Activated CD4-positive, alpha-beta T cell treated with anti-CD3 and anti-CD28 coated beads, Interleukin-2, amount 50 U/mL, for 24 hours (primary cell): ENCODE measurements at places on chromosomes 5 and 9.
A peak's percentile ranks its signal among the peaks of the same experiment; 100 is the strongest.

GRCh38 chr9:18122171-18122570 lies 351.8 kb upstream of the ADAMTSL1 start:
- no peak for DNase-seq

DNA sequence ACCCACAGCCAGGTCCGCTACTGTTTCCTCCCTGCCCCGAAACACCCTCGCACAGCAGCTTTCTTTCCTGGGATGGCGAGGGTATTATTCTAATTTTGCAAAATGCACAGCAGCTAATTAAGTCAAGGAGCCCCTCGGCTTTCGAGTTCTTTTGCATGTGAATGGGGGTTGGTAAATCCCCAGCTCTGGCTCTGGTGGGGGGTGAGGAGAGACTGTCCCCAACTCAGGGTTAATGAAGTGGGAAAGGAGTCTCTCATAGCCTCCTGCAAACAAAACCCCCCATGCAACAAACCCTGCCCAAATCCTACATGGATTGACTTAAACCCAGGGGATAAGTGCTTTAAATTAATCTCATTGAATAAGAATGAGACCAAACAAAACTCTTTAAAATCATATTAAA lies 8.8 kb downstream of the BARHL1 start:
- no peak for DNase-seq

GRCh38 chr9:107827304-107827703 lies 337.7 kb upstream of the KLF4 start:
- DNase-seq = no peak

- DNase-seq = no peak
Observed at GRCh38 chr5:109006129-109006528, 258.4 kb downstream of the FER start.

DNA sequence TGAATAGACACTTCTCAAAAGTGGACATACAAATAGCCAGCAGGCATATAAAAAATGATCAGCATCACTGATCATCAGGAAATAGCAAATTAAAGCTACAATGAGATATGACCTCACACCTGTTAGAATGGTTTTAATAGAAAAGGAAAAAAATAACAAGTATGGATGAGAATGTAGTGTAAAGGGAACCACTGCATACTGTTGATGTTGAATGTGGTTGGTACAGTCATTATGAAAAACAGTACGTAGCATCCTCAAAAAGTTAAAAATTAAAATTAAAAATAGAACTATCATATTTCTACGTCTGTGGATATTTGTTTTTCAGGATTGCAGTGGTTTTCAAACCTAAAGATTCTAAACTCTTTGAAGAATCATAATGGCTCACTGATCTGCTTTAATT lies 215.1 kb upstream of the NREP start:
- DNase-seq = no peak

- no peak for DNase-seq
Observed at GRCh38 chr9:117046666-117047327, 359.7 kb downstream of the TRIM32 start.

DNA sequence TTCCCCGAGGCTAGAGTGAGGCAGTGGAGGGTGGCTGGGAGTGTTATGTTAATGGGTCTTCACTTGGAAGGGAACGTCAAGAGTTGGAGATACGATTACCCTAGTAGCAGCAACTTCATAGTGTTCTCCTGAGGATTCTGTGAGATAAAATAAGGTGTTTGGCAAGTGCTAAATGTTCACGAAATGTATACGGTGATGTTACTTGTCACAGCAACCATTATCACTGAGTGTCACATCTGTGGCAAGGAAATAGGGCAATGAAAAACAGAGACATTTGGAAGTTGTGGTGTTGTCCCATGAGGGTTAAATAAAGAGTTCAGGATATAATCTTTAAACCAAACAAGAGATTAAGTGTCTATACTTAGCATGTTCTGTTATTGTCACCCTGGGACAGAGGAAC lies 183.3 kb downstream of the ALDH1A1 start:
- no peak for DNase-seq

DNA sequence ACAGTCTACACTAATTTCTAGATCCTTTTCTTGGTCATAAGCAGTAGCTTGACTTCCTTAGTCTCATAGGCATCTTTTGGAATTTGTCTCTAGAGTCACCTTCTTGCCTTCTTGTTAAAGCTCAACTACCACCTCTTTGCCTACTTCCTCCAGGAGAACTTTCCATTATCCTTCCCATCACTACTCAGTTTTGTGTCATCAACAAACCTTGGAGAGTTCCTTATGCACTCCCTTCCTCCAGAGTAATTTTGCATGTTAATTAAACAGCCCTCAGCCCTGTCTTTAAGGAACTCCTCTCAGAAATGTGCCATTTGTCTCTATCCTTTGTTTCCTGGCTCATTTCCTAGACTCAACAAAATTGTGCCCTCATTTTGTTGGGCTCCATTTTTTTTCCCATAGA lies 4.2 kb upstream of the EPB41L4B start:
- no peak for DNase-seq

DNA sequence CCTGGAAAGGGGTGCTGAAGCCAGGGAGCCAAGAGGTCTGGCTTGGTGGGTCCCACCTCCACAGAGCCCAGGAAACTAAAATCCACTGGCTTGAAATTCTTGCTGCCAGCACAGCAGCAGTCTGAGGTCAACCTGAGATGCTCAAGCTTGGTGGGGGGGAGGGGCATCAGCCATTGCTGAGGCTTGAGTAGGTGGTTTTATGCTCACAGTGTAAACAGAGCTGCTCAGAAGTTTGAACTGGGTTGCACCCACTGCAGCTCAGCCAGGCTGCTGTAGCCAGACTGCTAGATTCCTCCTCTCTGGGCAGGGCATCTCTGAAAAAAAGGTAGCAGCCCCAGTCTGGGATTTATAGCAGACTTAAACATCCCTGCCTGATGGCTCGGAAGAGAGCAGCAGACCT lies 55.5 kb upstream of the FBXL17 start:
- no peak for DNase-seq

GRCh38 chr9:76109953-76110352 lies 219.5 kb downstream of the PCSK5 start:
- DNase-seq = no peak

DNA sequence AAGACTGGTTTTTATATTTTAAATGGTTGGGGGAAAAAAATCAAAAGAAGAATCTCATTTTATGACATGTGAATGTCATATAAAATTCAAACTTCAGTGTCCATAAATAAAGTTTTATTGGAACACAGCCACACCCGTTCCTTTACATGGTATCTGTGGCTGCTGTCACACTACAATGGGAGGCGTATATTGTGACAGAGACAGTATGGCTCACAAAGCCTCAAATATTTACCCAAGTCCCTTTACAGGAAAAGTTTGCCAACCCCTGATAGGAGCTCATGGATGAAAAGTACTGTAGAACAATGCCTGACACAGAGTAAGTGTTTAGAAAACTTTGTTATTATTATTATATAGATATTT lies 5.2 kb upstream of the DUSP1 start:
- no peak for DNase-seq

DNA sequence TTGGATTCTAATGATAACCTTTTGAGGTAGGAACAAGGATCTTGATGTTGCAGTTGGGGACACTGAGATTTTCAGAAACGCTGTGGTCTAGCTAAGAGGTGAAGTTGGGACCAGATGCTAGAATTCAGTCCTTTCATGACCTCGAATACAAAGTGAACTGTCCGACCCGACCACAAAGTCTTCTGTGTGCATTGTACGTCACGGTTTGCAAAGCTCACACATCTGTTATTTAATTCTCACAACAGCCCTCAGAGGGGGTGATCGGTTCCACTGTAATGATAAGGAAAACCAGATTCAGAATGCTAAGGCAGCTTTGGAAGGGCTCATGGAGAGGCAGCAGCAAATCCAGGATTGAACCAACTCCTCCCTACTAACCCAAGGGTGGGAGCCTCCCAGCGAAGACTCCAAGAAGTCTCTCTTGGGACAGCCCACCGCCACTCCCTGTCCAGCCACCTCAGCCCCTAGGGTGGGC lies 16.6 kb upstream of the KIF12 start:
- no peak for DNase-seq

GRCh38 chr9:107397076-107398044 lies 92.2 kb downstream of the KLF4 start:
- no peak for DNase-seq

DNA sequence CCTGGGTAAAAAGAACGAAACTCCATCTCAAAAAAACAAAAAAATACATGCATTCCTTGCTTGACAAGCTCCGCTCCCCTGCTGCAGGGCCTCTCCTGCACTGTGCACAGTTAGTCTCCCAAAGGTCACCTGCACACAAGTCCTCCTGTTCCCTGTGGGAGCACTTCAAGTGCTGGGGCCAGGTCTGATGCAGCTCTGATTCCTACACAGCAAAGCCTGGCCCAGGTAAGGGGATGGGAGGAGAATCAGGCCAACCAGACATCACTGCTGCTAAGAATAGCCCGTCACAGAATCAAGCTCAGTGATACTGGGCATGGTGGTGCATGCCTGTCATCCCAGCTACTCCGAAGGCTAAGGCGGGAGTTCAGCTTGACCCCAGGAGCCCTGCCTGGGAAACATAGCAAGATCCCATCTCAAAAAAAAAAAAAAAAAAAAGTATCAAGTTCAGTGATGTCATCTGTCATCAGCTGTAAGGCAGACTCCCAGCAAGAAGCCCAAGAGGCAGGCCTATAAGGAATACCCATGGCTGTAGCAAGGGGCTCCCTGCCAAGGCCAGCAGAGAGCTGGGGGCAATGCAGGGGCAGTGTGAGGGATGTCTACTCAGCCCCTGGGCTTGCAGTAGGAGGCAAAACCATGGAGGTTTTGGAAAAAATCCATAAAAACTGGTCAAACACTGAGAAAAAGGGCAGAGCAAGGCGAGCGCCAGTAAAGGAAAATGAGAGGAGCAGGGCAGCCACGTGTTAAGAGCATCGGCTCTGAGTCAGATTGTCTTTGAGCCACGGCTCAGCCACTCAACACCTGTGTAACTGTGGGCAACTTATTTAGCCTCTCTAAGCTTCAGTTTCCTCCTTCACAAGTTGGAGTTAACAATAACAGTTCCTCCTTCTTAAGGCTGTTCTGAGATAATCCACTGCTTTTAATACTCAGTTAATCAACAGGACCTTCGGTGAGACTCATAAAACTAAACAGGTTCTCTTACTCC lies 3.2 kb downstream of the TPM2 start:
- no peak for DNase-seq

- DNase-seq = no peak
Observed at GRCh38 chr9:92718086-92719001, 46.3 kb downstream of the BICD2 start.

- no peak for DNase-seq
Observed at GRCh38 chr5:151212406-151212798, 11.5 kb downstream of the CCDC69 start.

DNA sequence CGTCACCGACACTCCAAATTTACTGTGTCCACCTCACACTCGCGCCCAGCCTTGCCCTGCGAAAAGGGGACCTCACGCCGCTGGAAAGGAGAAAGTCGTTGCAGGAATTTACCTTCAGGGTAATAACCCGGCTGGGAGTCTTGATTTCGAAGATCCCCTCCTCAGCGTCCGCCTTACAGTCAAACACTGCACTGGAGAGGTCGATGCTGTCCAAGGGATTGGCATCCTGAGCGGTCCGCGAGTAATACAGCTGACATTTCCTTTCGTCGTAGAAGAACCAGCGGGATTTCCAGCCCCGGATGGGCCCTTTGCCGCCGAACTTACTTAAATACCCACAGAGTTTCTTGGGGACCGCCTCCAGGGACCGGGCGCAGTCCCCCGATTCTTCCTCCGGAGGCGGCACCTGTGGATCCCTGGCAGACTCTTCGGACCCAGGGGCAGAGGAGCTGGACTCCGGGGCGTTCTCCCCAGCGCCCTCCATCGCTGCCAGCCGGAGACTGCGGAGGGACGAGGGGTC lies 330 bp downstream of the TBC1D2 start:
- no peak for DNase-seq

DNA sequence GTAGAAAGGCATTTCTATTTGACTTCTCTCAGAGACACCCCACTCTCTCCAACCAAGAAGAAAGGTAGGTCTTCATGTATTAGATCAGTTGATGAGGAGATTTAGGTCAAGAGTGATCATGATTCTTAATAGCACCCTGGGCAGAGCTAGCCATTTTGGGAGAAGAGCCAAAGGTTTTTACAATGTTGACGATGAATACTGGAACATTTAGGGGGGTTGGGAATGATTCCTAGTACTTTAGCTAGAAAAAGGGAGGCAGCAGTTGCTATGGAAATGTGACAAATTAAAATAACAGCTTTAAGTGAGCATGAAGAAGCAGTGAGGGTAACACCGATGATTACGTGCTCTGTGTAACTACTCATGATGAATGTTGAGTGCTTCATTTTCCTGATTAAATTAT lies 9.5 kb upstream of the RPS23 start:
- DNase-seq = no peak

- DNase-seq = no peak
Observed at GRCh38 chr9:94656200-94656599, 16.9 kb upstream of the FBP1 start.

GRCh38 chr9:35227284-35227683 lies 65.5 kb downstream of the UNC13B start:
- DNase-seq = no peak

DNA sequence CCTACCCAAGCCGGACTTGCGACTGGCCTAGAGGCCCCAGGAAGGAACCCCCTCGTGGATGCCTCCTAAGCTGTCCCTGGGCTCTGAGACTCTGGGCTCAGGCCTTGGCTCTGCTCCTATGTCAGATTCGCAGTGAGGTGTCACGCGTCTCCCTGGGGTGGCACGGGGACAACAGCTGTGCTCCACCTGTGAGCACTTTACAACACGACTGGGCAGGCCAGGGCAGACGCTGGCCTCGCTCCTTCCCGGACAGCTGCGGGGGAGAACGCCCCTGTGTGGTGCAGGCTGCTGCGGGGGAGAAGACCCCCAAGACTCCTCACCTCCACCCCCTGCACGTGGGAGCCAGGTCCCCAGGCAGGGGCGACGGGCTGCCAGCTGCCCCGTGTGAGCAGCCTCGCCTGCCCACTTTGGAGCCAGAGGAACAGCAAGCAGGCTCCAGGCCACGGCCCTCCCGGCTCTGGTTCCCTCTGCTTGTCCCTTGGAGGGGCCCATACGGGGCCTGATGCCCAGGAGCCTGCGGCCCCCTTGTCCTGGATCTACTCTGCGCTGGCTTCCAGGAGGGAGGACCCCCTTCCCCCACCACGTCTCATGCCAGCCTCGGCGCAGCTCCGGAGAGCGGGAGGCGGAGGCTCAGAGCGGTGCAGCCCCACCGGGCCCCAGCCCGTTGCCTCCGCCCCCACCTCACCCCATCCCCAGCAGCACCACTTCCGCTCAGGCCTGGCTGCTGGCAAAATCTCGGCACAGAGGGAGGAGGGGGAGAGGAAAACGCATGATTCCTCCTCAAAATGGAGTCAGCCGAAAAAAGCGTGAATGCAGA lies 36.0 kb downstream of the SARDH start:
- DNase-seq = peak; percentile 54
